ENCODE measurements at places on chromosomes 4 and X. TPM values are rescaled to one million over a fixed set of nuclear protein-coding genes. Genes with fewer than 3 reads are reported as not detected.

DNA sequence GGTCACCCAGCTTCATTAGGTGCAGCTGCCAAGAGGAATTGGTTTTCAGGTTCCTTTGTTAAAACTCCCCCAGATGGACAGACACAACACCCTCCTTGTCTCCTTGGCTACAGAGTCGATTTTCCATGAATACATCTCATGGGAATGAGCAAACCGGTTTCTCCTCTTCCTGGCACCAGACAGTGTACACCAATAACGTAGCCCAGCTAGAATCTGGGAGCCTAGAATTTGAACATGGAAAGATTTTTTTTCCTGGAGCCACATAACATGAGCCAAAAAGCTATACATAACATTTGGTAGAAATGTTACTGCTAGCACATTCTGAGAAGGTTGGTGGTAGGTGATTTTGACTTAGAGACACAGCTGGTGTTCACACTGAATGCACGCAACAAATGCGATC lies 62.9 kb upstream of the SLC34A2 start:
- no peaks in the 10 kb centered on the region for H3K36me3 ChIP-seq
- H3K4me3 ChIP-seq = no peak overlapping the region
- no peak for DNase-seq
- H3K4me1 ChIP-seq = no peaks in the 10 kb centered on the region

DNA sequence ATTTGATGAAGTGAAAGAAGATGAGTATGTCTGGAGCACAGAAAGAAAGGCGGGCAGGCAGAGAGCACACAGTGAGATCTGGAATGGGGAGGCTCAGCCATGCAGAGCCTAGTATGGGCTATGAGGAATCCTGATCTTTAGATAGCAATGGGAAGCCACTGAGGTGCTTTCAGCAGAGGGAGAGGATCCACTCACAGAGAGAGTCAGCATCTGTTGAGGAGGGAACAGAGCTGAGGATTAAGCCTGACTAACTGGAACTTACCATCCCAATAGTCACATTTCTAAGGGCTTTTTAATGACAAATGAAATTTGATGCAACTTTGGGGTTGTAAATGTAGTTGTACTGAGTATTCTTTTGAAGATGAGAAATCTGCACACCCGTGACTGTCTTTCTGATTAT lies 20.6 kb upstream of the FGFBP2 start:
- H3K4me1 ChIP-seq = no peaks in the 10 kb centered on the region
- H3K27ac ChIP-seq = no peak overlapping the region
- H3K27me3 ChIP-seq = peaks cover 9% of the 10 kb centered on the region
- DNase-seq = no peak
- H3K36me3 ChIP-seq = no peaks in the 10 kb centered on the region

GRCh38 chr4:113276464-113277170 lies 227.2 kb downstream of the ANK2 start:
- H3K27ac ChIP-seq = no peak overlapping the region
- no peaks in the 10 kb centered on the region for H3K36me3 ChIP-seq
- H3K27me3 ChIP-seq = peaks cover 23% of the 10 kb centered on the region
- H3K4me1 ChIP-seq = no peaks in the 10 kb centered on the region
- no peak overlapping the region for H3K4me3 ChIP-seq

- no peak overlapping the region for H3K4me3 ChIP-seq
- no peak for DNase-seq
- H3K36me3 ChIP-seq = no peaks in the 10 kb centered on the region
These were observed 8.5 kb downstream of the PCDH10 start for GRCh38 chr4:133157460-133158160.

- no peaks in the 10 kb centered on the region for H3K27me3 ChIP-seq
- H3K4me3 ChIP-seq = no peak overlapping the region
- no peaks in the 10 kb centered on the region for H3K4me1 ChIP-seq
- H3K36me3 ChIP-seq = no peaks in the 10 kb centered on the region
- no peak overlapping the region for H3K27ac ChIP-seq
These were observed 119.0 kb upstream of the MID1 start for GRCh38 chrX:10739426-10739825.

GRCh38 chrX:97011540-97011939 lies 127.8 kb downstream of the RPA4 start:
- no peak overlapping the region for H3K27ac ChIP-seq
- H3K4me1 ChIP-seq = no peaks in the 10 kb centered on the region
- no peaks in the 10 kb centered on the region for H3K36me3 ChIP-seq
- no peak overlapping the region for H3K4me3 ChIP-seq

GRCh38 chr4:138299881-138300280 lies 57.7 kb upstream of the SLC7A11 start:
- no peak for DNase-seq
- H3K4me3 ChIP-seq = no peak overlapping the region
- no peaks in the 10 kb centered on the region for H3K4me1 ChIP-seq
- H3K27ac ChIP-seq = no peak overlapping the region
- no peaks in the 10 kb centered on the region for H3K36me3 ChIP-seq

DNA sequence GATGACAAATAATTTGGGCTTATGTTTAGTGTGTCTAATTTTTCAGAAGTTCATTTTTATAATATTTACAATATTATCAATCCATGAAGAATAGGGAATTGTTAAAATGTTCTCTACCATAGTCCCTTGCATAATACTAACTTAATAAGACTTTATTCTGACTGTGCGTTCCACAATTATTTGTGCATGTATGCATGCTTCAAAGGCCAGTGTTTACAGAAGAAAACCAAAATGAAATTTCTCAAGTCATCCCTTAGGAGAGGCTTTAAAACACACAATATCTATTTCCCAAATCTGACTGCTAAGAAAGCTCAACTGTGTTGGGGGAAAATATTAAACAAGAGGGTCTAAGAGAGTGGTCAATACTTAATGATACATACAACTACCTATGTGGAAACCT lies 226.3 kb upstream of the ANKRD50 start:
- no peaks in the 10 kb centered on the region for H3K27me3 ChIP-seq
- H3K27ac ChIP-seq = no peak overlapping the region
- no peaks in the 10 kb centered on the region for H3K4me1 ChIP-seq
- no peaks in the 10 kb centered on the region for H3K36me3 ChIP-seq
- no peak overlapping the region for H3K4me3 ChIP-seq

DNA sequence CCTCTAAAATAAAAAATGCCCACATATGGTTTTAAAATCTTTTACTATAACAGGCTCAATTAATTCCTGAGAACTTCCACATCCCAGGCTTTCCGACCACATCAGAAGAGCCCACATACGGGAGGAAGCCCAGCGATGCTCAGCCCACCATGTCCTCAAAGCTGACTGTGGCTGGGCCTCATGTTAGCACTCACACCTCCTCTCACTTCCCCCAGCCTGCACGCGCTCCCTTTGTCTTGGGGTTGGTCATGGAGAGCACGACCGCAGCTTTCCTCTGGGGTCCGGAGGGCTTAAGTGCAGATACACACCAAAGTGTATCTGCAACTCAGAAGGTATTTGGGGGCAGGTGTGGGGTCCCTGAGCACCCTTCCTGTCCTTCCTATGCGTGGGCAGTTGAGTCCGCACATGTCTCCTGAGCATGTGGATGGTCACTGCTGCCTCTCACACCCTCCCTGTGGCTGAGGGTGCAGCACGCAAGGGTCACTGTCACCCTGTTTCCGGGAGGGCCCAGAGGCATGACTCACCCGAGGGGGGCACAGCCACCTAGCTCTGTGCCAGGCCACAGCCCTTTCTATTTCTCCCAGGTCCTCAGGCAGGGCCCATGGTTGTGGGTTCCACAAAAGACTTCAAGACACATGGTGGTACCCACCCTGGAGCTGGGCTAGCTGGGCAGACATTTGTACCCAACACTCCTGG lies 21.2 kb downstream of the WDR1 start:
- DNase-seq = no peak
- peak overlapping the region; percentile 92 for H3K27ac ChIP-seq
- H3K27me3 ChIP-seq = no peaks in the 10 kb centered on the region
- peaks cover 78% of the 10 kb centered on the region for H3K4me1 ChIP-seq

- no peaks in the 10 kb centered on the region for H3K4me1 ChIP-seq
- no peak overlapping the region for H3K27ac ChIP-seq
- H3K36me3 ChIP-seq = no peaks in the 10 kb centered on the region
- no peak for DNase-seq
- no peak overlapping the region for H3K4me3 ChIP-seq
- H3K27me3 ChIP-seq = peaks cover under 1% of the 10 kb centered on the region
These were observed 223.7 kb downstream of the QDPR start for GRCh38 chr4:17288151-17288550.

GRCh38 chr4:90165883-90166282 lies 38.7 kb downstream of the CCSER1 start:
- H3K4me3 ChIP-seq = no peak overlapping the region
- no peak overlapping the region for H3K27ac ChIP-seq
- H3K27me3 ChIP-seq = no peaks in the 10 kb centered on the region
- no peak for DNase-seq
- H3K4me1 ChIP-seq = no peaks in the 10 kb centered on the region
- H3K36me3 ChIP-seq = no peaks in the 10 kb centered on the region

DNA sequence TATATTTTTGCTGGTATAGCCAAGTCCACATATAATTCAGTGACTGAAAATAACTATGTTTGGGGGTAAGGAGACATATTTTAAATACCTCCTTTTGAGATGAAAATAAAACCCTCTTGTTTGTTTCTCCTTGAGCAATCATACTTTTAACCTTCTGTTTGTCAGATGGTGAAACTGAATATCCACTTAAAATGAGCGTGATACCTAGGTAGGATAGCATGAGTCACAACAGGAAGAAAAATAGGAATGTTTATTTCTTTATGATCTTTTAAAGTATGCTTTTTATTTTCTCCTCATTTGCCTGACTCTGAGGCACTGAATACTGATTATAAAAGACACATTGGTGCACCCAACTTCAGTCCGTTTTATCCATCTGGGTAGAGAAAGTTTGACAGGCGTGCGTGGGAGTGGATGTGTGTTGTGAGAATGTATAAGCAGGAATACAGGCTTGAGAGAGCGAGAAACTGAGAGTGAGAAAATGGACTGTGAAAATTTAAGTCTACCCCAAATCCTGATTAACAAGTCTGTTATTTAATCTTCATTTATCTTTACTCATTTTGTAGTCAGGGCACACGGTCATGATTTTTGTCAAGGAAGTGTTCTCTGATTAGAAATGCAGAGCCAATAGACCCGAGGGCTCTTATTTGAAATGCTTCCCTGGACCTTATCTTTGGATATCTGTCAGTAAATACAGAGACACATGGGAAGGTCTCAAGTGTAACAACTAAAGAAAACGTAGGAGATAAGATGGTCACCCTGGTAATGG lies 62.1 kb upstream of the ANTXR2 start:
- no peak for DNase-seq
- no peak overlapping the region for H3K4me3 ChIP-seq
- peaks cover 37% of the 10 kb centered on the region for H3K4me1 ChIP-seq
- H3K27ac ChIP-seq = no peak overlapping the region

- no peaks in the 10 kb centered on the region for H3K27me3 ChIP-seq
- no peak overlapping the region for H3K27ac ChIP-seq
- H3K36me3 ChIP-seq = peaks cover 13% of the 10 kb centered on the region
- H3K4me1 ChIP-seq = no peaks in the 10 kb centered on the region
These were observed 123.3 kb downstream of the ARHGEF9 start for GRCh38 chrX:63661676-63662075.

GRCh38 chr4:40262861-40263260 lies 66.0 kb downstream of the RHOH start:
- H3K27me3 ChIP-seq = no peaks in the 10 kb centered on the region
- peaks cover 31% of the 10 kb centered on the region for H3K4me1 ChIP-seq
- no peak overlapping the region for H3K27ac ChIP-seq
- no peaks in the 10 kb centered on the region for H3K36me3 ChIP-seq
- no peak overlapping the region for H3K4me3 ChIP-seq

DNA sequence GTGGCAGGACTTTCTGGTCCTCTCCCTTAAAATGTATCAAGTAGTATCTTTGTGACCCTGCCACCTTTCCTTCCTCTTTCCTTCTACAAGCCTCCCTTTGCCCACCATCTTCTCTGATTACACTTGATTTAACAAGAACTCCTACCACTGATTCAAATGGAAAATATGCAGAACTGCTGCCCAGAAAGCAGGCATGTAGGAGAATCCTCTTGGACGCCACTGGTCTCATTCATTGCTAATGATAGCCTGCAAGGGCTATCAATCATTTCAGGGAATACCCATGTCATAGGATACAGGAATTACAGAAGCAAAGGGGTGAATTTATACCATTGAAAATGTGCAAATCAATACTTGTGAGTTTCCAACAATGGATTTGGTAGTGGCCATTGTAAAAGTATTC lies 294.6 kb upstream of the NRK start:
- H3K27me3 ChIP-seq = no peaks in the 10 kb centered on the region
- H3K27ac ChIP-seq = no peak overlapping the region
- H3K4me3 ChIP-seq = no peak overlapping the region

DNA sequence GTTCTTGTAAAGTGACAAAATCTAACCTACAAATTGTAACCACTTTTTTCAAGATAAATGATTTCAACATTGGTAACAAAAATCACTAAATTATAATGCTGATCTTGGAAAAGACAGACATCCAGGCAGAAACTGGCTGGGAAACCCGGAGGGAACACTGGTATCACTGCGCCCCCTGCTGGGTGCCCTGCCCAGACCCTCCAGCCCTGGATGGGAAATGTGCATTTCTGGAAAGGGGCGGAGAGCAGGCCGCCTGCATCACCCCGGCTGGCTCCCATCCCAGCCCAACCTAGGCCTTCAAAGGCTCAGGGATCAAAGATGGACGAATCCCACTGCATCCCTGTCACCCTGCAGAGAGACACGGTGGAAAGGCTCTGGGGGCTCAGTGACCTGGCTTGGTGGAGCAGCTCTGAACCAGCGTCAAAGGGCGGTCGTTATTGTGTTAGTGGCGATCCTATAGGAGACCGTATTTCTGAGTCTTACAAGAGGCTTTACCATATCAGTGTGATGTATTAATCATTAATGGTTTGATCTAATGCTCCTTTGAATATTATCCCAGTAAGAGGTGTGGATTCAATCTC lies 37.3 kb downstream of the ACOX3 start:
- peaks cover 5% of the 10 kb centered on the region for H3K36me3 ChIP-seq
- no peak overlapping the region for H3K27ac ChIP-seq
- no peak for DNase-seq
- no peaks in the 10 kb centered on the region for H3K4me1 ChIP-seq

GRCh38 chrX:29376584-29376983 lies 789.3 kb downstream of the IL1RAPL1 start:
- no peak overlapping the region for H3K4me3 ChIP-seq
- no peak overlapping the region for H3K27ac ChIP-seq
- no peaks in the 10 kb centered on the region for H3K27me3 ChIP-seq
- no peaks in the 10 kb centered on the region for H3K4me1 ChIP-seq

DNA sequence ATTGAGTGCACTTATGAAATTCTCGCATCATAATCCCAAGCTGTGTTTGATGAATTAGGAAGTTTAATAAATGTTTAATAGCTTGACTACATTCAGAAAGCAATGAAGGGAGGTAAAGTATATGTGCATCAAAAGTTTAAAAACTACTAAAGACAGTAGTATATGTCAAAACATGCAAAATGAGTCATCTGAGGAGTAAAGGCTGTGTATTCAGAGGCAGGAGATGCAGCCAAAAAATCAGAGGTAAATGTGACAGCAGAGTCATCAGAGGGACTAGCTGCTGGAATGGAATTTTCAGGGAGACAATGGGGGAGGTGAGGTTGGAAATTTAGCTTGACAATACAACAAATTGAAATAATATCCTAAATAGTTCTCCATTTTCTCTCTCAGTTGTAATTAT lies 127.0 kb upstream of the FUNDC1 start:
- no peak overlapping the region for H3K4me3 ChIP-seq
- no peak overlapping the region for H3K27ac ChIP-seq
- DNase-seq = no peak
- no peaks in the 10 kb centered on the region for H3K27me3 ChIP-seq
- H3K4me1 ChIP-seq = no peaks in the 10 kb centered on the region

FHDC1 gene
- 0.07 TPM for total RNA-seq

MAGEA12 gene
- not detected for total RNA-seq

FGG gene
- not detected for total RNA-seq

NIPAL1 gene
- total RNA-seq = 1.4 TPM

KIAA0232 gene
- 13.6 TPM for total RNA-seq

RENBP gene
- total RNA-seq = 11.4 TPM

SLC38A5 gene
- 146 TPM for total RNA-seq

All from activated T-helper 2 cell treated with anti-CD3 and anti-CD28 coated beads, Interferon-gamma antibody, Interleukin-2, Interleukin-4, amounts not matched to agents 10 μg/mL and 5 μg/mL and 100 μg/mL, durations not matched to agents 14 hours and 24 hours and 36 hours (primary cell).